ENCODE measurements at places on chromosomes 6 and 20.

DNA sequence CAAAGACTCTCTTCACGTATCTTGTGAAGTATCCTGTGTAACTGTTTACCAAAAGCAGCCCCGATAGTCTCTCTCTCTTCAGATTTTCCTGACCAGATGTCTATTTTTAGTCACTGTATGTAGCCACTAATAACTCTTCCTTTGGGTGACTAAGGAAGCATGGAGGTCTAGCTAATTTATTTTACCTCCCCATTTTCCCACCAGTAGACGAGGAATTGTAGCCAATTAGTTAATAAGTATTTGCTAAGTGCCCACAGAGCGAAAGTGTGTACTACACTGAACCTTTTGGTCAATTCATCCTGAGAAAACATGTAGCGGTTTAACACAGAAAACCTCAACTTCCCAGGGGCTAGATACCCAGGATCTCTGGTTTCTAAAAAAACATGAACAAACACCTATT, 180.6 kb downstream of the TBX18 start:
- DNase-seq, result no peak

- no peak for DNase-seq
Measured at GRCh38 chr20:62827311-62828038, 10.6 kb downstream of the COL9A3 start.

- peak; percentile 21 for DNase-seq
Measured at GRCh38 chr6:102619585-102619984, 1226.1 kb downstream of the GRIK2 start.

GRCh38 chr6:12354499-12354898, 64.3 kb downstream of the EDN1 start:
- no peak for DNase-seq

- no peak for DNase-seq
Measured at GRCh38 chr6:156657296-156657695, 119.9 kb upstream of the ARID1B start.

DNA sequence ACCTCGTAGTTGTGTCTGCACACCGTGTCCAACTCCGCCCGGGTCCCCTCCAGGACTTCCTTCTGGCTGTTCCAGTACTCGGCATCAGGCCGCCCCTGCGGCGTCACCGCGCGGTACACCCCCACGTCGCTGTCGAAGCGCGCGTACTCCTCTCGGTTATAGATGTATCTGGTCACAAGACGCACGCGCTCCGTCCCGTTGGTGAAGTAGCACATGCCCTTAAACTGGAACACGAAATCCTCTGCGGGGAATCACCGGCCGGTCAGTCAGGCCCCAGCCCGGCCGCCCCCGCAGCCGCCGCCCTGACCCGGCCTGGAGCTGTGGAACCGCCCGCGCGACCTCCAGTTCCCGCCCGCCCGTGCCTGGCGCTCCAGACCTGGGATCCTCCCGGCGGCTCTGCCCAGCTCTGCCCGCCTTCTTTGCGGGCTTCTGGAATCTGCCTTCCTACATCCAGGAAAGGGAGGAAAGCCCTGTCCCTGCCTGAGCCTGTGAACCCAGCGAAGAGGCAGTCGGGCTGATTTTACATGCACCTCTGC, 1.6 kb downstream of the HLA-DQB1 start:
- no peak for DNase-seq

DNA sequence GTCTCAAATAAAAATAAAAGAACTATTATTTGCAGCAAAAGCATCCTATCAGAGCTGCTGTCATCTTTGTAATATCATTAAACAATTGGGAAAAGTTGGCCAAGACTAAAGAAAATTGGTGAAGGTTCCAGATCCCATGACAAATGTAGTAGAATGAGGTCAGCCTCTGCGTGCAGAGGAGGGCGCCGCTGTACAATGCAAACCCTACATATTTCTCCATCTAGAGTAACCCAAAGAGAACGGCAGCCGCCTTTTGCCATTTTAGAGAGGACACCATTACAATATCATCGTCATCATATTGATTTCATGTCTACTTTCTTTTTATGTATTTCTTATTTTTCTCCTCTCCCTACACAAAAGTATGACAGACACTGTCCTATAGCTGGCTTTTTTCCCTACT, 59.5 kb downstream of the ZMYND8 start:
- DNase-seq, result no peak

DNA sequence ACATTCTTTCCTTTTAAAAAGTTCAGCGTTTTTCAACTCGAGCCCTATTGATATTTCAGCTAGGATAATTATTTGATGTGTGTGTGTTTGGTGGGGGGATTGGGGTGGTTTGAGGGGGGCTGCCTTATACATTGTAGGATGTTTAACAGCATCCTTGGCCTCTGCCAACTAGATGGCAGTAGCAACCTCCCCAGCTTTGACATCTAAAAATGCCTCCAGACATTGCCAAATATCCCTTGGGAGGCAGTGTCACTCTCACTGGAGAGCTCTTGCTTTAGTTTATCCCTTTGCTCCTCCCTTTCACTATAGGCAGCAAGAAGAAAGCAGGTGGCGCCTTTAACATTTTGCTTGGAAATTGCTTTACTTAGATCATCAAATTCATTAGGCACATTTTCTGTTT, 14.6 kb upstream of the TP53TG5 start:
- DNase-seq, result no peak

DNA sequence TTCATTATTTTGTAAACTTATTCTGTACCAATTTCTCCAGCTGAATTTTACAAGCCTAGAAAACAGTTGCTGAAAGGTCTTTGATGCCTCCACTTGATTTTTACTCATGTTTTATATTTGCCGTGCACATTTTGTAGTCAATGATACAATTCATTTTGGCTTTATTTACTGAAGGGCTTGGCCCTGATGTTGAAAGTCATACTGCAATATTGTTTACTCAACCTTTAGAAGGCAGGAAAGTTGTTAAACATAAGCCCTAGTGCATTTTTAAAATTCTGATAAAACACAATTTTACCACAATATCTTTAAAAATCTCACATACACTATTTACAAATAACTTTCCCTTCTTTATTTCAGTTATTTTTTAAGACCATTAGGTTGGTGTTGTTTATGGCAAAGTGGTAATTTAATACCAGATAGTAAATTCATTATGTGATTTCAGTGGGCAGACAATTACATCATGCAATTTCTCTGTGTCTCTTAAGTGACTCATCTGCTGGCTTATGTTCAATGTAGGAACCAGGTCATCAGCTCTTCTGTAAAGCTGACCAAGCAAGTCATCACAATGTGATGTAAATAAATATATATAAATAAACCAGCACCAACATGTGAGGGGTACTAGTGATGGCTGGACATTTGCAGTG, 121.1 kb upstream of the SLC35B3 start:
- no peak for DNase-seq

GRCh38 chr6:41047745-41048732, 5.0 kb upstream of the APOBEC2 start:
- DNase-seq, result no peak

DNA sequence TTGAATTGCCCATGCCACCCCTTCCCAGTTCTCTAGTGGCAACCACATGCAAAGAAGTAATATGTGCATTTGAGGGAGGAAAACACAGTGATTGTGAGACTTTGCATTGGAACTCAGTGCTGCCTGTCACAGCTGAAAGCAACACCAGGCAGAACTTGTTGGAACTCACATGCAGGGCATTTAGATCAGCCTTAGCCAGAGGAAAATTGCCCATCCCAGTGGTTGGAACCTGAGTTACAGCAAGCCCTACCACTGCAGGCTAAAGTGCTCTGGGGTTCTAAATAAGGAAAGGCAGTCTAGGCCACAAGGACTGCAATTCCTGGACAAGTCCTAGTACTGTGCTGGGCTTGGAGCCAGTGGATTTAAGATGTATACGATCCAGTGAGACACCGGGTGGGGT, 245.3 kb upstream of the UFL1 start:
- no peak for DNase-seq

DNA sequence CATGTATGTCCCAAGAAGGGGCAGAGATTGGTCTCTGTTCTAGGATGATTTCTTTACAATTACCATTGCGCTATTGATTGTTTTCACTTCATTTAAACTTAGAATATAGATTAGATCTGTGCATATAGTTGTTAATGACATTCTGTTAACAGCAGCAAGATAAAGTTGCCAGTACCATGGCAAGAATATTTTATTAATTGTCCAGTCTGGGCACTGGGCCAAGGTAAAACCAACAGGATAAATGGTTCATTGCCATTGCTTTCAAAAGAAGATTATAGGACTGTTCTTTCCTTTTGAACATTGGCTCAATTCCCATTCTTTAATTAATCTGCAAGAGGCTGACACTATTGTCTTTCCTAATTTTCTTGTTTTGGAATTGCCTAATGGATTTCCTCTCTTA, 592.4 kb downstream of the RFPL4B start:
- DNase-seq, result no peak

GRCh38 chr6:24458941-24459340, 30.4 kb downstream of the GPLD1 start:
- no peak for DNase-seq

DNA sequence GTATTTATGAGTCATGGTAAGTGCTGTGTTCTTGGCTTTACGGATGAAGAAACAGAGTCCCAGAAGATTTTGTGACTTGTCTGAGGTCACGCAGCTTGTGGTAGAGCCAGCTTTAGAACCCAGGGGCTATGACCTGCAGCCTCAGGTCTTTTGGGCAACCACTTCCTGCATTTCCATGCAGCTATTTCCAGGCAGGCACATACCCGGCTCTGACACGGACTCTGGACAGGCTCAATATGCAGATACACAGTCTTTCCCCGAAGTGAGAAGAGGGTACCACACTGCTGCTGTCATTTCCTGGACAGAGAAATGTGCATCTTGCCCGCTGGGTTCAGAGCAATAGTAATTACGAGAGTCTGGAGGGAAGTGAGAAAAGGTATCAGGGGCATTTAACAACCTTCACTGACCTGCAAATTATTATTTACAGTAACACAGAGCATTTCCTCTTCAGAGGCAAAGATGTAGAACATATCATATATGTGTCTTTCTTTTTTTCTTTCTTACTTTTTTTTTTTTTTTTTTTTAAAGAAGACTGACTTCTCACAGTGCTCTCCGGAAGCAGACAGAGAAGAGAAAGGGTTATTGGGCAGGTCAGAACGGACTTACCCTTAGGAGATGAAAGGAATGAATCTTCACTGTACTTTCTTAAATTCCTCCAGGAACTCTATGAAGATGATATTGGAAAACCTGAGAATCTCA, 185.1 kb downstream of the CLIC5 start:
- DNase-seq, result no peak

- no peak for DNase-seq
Measured at GRCh38 chr6:129843573-129843972, 17.5 kb downstream of the TMEM244 start.

DNA sequence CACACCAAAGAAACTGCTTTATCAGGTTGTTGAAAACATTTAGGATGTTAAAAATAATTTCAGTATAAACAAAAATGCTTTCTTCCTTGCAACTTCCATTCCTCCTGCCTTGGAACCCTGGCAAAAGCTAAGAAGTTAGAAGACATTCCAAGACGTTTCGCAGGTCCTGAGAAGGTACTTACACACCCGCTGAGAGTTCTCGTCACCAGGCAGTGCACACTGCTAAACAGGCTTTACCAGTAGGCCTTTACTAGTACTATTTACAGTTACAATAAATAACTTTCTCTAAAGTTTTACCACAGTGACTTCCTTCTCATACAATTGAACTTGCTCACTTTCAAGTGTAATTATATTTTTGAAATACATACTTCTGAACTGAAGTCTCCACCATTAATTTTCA, 81.4 kb upstream of the RPS6KA2 start:
- no peak for DNase-seq

- no peak for DNase-seq
Measured at GRCh38 chr6:125947615-125948014, 9.0 kb upstream of the HINT3 start.

- no peak for DNase-seq
Measured at GRCh38 chr6:34274129-34274528, 25.3 kb upstream of the SMIM29 start.

GRCh38 chr20:39800111-39800510, 838.0 kb downstream of the DHX35 start:
- DNase-seq, result no peak

DNA sequence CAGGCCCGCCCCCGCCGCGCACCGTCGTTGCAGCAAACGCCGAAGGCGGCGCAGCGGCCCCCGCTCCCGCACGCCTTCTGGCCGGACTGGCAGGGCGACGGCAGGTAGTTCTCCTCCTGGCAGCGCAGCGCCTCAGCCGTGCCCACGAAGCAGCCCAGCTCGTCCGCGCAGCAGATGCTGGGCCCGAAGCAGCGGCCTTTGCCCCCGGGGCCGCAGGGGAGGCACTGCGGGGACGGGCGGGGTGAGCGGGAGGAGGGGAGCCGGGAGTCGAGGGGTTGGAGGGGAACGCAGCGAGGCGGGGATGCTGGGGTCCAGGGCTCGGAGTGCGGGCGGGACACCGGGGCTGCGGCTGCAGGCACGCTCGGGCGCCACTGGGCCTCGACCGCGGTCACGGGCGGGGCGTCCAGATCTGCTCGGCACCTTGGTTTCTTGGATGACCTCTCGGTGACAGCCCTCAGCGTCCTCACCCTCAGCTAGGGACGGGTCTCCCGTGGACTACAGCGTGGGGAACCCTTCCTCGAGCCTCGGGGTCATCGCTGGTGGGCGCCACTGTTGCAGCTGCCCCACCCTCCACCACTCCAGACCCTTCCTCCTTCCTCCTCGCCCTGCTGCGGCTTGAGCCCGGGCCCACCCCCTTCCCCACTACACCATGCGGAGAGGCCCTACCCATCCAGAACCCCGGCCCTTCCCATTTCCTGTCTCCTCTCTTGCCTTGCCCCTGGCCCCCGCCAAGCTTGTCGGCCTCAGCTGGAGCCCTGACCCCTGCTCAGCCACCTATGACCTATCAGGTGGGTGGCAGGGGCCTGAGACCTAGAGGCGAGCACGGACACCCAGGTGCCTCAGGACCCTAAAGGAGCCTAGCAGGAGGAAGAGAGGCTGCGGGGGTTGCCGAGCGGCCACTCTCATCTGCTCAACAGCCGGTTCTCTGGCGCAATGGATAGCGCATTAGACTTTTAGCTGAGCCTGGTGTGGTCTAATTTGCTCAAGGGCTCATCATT, 1.3 kb downstream of the AVP start:
- DNase-seq, result no peak

GRCh38 chr20:62721511-62722370, 13.1 kb downstream of the NTSR1 start:
- no peak for DNase-seq

- no peak for DNase-seq
Measured at GRCh38 chr6:46888031-46888430, 33.7 kb downstream of the ADGRF5 start.

GRCh38 chr20:25308083-25308491, 60.2 kb downstream of the PYGB start:
- no peak for DNase-seq

- no peak for DNase-seq
Measured at GRCh38 chr6:90816764-90817163, 229.9 kb upstream of the MAP3K7 start.

GRCh38 chr6:149150801-149151398, 166.6 kb upstream of the TAB2 start:
- no peak for DNase-seq

- no peak for DNase-seq
Measured at GRCh38 chr6:166466178-166467122, 83.7 kb upstream of the MPC1 start.

- no peak for DNase-seq
Measured at GRCh38 chr20:17896193-17896723, 72.3 kb downstream of the SNX5 start.

Measured in NCI-H1694 treated with DMSO at 0.1 percent for 48 hours (cell line).